ENCODE measurements at places on chromosomes 6 and 20.
A peak's percentile ranks its signal among the peaks of the same experiment; 100 is the strongest.

GRCh38 chr6:111818539-111819226 is 54.6 kb downstream of the FYN start:
- no peak for DNase-seq

DNA sequence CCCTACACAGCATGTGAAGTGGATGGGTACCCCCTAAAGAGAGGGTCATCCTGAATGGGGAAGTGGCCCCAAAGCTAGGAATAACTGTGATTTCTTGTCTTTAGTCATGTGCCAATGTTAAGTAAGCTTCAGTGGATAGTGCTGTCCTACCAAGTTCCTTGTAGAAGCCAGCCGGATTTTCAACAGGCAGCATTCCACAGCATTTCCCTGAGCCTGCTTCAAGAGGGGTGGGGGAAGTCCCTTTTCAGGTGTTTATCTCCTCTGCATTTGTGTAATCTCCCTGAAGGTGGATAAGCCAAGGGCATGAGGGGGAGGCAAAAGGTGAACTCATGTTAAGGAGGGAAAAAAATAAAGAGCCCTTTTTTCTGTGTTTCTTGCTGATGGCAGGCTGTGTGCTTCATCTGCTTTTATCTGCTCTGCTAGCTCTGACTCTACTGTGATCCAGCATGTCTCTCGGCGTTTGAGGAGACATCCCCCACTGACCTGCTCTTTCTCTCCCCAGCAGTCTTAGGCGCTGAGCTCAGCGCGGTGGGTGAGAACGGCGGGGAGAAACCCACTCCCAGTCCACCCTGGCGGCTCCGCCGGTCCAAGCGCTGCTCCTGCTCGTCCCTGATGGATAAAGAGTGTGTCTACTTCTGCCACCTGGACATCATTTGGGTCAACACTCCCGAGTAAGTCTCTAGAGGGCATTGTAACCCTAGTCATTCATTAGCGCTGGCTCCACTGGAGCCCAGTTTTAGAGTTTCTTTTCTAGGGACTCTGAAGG is 1.9 kb downstream of the EDN1 start:
- DNase-seq, result no peak

DNA sequence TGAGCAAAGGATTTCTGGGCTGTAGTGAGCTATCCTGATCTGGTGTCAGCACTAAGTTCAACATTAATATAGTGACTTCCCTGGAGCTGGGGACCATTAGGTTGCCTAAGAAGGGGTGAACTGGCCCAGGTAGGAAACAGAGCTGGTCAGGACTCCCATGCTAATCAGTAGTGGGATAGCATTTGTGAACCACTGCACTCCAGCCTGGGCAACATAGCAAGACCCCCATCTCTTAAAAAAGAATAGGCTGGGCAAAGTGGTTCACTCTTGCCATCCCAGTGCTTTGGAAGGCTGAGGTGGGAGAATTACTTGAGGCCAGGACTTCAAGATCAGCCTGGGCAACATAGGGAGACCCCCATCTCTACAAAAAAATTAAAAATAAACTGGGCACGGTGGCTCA is 39.3 kb downstream of the BAK1 start:
- no peak for DNase-seq

- DNase-seq, result peak; percentile 46
These were observed 219.3 kb downstream of the ARHGAP18 start for GRCh38 chr6:129490521-129491255.

GRCh38 chr20:13515796-13516558 is 122.8 kb downstream of the TASP1 start:
- DNase-seq, result no peak

DNA sequence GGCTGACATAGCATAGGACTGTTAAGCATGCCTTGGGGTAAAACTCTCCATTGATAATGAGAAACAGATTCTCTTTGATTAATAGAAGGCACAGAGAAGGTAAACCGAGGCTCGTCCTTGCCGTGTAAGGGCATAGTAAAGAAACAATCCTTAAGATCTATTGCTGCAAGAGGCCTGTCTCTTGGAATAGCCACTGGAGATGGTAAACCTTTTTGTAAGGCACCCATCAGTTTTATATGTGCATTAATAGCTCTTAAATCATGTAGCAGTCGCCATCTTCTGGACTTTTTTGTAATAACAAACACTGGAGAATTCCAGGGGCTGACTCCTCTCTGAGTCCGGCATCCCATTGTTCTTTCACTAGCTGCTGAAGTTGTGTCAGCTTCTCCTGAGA is 8.4 kb upstream of the ABHD12 start:
- no peak for DNase-seq

- DNase-seq, result no peak
These were observed 4.6 kb upstream of the PPP1R3G start for GRCh38 chr6:5080574-5080973.

GRCh38 chr6:130560231-130560630 is 194.4 kb downstream of the TMEM200A start:
- no peak for DNase-seq

GRCh38 chr6:10561611-10562199 is 40.6 kb downstream of the GCNT2 start:
- no peak for DNase-seq

GRCh38 chr6:157551041-157551832 is 170.2 kb downstream of the ZDHHC14 start:
- DNase-seq, result no peak

- no peak for DNase-seq
These were observed 5.0 kb upstream of the LSM14B start for GRCh38 chr20:62117362-62117646.

DNA sequence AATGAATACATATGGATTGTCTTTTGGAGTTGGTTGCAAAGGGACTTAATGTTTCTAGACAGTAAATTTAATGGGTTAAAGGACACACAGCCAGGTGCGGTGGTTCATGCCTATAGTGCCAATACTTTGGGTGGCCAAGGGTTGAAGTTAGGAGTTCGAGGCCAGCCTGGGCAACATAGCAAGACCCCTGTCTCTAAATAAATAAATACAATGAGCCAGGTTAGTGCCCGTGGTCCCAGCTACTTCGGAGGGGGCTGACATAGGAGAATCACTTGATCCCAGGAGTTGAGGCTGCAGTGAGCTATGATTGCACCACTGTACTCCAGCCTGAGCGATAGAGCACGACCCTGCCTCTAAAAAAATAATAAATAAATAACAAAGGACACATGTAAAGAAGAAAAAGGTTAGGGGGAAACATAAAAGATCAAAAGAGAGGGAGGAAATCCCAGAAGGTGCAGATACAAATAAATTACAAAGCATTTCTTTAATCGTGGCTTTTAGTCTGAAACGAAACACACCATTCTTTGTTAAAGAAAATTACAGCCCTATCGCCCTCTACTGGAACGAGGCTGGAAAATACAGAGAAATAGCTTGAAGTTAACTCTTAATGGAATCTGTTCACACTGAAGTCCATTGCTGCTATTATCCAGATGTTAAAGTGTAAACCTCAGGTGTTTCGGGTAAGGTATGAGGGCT is 42.6 kb upstream of the SCML4 start:
- DNase-seq, result peak; percentile 13

GRCh38 chr6:150510576-150510975 is 89.1 kb upstream of the PLEKHG1 start:
- DNase-seq, result no peak

- no peak for DNase-seq
These were observed 106.7 kb upstream of the CENPW start for GRCh38 chr6:126233192-126233591.

DNA sequence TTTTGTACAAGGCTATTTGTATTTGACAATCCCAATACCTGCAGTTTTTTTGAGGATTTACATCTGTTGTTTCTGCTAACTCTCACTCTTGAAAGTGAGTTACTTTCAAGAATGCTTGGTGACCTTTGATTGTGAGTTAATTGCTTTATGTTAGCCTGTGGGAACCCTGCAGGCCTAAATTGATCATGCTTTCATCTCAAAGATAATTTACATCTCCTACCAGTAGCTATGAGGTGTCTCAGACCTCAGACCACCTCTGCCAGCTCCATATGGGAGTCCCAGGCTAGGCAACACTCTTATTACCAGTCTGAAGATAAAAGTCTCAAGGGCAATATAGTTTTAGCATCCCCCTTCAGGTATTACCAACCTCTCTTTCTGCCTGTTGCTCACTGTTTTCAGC is 116.4 kb upstream of the THEMIS start:
- DNase-seq, result no peak

DNA sequence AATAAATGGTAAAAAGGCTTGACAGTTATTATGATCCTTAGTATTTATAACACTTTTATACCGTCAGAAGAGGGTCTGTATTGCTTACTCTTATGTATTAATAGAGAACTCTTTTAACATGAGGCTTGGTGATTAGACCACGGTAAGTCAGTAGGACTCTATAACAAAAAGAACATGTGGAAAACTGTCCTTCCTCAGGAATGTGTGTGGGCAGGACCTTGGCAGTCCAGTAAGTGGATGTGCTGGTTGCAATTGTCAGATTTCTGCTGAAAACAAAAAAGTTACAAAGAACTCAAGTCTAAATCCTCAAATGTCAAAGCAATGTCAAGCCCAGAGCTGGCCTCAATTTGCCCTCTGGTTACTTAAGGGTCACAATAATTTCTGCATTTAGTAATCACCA is 81.1 kb downstream of the PLCG1 start:
- no peak for DNase-seq

GRCh38 chr20:995170-995569 is 6.9 kb downstream of the RSPO4 start:
- no peak for DNase-seq

GRCh38 chr6:85118233-85118632 is 331.6 kb upstream of the NT5E start:
- DNase-seq, result no peak

- no peak for DNase-seq
These were observed 59.0 kb downstream of the ANKRD60 start for GRCh38 chr20:58169450-58169849.

DNA sequence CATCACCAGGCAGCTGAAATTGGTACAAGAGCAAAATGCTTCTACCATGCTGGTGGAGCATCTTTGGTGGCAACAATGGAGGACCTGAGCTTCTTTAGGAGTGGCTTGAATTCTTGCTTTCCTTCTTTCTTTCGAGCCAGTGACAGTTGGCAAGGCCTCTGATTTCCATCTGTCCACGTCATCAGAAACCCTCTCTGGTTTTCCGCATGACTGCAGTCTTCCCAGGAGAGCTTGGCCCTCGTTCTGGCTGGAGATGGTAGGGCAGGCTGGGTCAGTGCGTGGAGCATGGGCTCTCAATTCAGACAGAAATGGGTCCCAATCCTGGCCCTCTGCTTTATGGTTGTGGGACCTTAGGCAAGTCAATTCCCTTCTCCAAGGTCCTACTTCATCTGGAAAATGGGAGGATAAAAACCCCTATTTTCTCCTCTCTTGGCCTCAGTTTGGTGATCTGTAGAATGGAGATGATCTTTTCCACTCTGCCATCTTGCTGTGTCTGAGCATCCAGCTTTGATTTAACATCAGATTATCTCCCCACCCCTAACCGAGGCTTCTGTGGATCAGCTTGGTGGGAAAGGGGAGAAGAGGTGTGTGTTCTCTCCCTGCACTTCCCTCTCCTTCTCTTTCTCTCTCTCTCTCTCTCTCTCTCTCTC is 3.6 kb upstream of the BPIFB1 start:
- no peak for DNase-seq

GRCh38 chr20:50013976-50014375 is 31.2 kb downstream of the SNAI1 start:
- DNase-seq, result no peak

GRCh38 chr6:167548451-167548850 is 223.6 kb downstream of the TTLL2 start:
- DNase-seq, result no peak

- no peak for DNase-seq
These were observed 1.4 kb downstream of the MTCL3 start for GRCh38 chr6:127517693-127518092.

DNA sequence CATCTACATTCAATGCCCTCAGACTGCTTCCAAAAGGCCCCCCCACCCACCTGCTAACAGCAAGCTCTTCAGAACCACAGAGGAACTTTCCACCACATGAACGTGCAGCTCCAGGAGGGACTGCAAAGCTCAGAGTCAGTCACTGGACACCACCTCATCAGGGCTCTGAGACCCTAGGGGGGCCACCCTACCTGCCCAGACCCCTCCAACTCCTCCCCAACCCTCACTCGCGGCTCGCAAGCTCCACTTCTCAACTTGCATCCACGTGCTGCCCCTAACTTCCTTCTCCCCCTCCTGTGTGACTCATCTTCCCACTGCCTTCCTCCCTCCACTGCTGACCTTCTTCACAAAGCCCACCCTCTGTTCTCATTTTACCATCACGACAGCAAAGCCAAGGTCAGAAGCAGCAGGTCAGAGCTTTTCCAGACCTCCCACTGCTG is 6.5 kb downstream of the MBOAT1 start:
- no peak for DNase-seq

- no peak for DNase-seq
These were observed 30.4 kb downstream of the TXNDC5 start for GRCh38 chr6:7879980-7880717.

DNA sequence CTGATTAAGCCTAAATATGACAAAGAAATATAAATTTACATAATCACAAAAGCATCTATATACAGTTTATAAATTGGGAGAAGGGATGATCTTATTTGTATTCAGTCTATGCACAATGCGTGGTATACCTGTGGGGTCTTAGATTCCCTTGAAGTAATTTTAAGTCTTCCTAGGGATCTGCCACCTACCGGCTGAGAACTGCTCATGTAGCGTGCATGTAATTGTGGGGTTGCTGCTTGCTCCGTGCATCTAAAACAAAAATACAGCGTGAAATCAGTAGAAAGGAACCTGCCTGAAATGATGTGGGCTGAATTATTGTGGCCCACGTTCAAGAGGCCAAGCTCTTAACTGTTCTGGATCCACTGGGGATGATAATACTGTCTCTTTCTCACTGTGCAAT is 187.3 kb downstream of the MBOAT1 start:
- no peak for DNase-seq

DNA sequence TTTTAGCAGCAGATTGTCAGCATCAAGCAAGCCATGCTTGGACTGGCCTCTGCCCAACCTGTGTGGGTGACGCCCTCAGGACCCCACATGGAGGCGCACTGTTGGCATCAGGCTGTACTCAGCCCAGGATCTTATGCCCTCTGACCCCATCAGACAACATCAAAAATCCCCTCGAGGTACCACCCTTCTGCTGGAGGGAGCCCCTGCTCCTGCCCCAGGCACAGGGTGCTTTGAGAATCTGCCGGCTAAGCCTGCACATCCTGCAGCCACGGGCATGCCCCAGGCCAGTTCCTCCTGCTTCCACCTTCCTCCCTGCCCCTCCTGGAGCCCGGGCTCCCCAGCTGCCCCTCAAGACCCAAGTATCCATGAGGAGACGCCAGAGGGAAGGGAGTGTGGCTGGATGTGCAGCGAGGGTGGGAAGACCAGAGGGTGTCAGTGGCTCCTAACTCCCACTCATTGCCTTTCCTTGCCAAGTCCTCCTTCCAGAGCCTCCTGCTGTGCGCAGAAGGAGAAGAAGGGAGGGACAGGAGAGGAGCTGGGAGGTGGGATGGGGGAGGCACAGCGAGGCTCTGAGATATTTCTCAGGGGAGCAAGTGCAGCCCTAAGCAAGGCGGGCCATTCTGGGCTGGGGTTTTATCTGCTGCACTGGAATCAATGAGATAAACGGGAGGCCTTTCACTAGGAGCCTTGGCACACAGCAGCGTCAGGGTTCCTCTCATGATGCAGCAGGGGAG is 77.4 kb upstream of the CST7 start:
- no peak for DNase-seq

Measured in stimulated activated CD8-positive, alpha-beta memory T cell treated with anti-CD3 and anti-CD28 coated beads, Interleukin-15, amount 100 ng/mL, for 1 hour (primary cell).